Cardiac septum (tissue), 1 donor: ENCODE measurements at places on chromosomes 12 and 14. TPM values are rescaled to one million over a fixed set of nuclear protein-coding genes. Genes with fewer than 3 reads are reported as not detected.

DNA sequence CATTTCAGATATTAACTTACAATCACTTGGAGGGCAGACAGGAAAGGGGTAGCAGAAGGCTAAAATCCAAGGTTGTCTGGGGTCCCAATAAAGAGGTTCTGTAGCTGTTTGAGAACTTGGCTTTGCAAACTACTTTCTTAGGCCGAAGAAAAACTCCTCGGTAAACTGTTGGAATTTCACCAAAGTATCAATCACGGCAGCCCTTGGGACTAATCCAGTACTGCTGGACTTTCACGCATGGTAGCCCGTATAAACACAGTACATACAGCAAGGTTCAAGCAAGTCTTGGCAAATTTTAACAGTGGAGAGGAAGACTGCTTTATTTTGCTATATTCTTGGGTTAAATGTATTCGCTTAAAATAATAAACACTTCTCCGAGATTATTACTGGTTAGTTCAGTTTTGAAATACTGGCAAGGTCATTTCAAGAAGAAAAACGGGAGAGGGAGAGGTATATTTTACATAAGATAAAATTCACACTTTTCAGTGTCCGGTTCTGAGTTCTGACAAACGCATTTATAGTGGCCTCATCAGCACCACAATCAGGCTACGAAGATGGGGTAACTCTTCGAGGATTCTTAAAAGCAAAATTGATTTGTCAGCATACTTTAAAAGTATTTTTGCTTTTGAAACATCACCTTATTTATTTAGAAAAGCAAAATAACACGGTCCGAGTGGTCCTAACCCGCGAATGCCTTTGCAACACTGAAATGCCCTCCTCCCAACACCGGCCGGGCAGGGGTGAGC, 1.3 kb downstream of the SETD3 start:
- no peak for DNase-seq

DNA sequence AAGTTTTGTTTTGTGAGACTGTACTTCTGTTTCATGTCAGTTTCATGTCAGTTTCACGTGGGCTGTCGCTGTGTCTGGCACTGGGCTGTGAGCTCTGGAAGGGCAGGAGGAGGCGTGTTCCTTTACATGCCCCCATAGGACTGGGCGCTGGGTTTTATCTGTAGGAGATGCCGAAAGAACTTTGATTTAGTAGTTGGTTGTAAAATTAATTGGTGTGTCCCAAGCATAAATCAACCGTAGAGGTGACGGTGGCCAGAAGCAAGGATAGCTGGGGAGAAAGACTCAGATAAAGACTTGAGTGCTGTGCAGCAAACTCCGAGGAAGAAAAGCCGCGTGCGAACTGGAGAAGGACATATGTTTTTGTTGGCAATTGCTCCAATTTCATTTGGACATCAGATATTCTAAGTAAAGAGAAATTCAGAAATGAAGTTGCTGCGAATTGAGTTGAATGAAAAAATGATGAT, 182.5 kb downstream of the VRK1 start:
- DNase-seq, result no peak

DNA sequence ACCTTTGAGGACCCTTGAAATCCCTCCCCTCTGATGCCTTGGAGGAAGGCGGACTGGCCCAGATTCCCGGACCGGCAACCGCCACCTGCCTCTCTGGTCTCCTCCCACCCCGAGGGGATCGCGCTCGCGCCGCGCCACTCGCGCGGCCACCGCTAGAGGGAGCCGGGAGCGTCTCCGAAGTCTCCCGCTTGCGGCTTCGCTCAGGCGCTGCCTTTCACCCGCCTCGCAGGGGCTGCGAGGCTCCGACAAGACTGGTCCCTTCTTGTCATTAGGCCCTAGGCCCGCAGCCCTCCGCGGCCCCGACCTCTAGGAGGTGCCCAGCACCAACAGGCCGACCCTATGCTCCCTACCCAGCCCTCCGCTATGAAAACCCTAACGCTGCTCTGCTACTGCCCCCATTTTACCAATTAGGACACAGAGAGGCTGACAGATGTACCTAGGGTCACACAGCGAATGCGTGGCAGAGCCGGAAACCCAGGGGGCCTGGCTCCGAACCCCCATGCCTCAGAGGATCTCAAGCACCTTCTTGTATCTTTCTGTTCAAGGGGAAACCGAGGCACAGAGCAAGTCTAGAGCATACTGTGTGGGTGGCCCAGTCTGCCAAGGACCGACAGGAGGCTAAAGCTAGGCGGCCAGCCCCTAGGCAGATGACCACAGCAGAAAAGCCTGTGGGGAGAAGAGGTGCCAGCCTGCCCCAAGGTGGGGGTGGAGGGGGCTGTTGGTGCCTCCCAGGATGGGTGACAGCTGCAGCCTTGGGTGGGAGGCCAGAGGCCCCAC, 21.4 kb upstream of the VSX2 start:
- no peak for DNase-seq

- peak; percentile 15 for DNase-seq
These were observed 212.8 kb downstream of the CACNA1C start for GRCh38 chr12:2265461-2266167.

DNA sequence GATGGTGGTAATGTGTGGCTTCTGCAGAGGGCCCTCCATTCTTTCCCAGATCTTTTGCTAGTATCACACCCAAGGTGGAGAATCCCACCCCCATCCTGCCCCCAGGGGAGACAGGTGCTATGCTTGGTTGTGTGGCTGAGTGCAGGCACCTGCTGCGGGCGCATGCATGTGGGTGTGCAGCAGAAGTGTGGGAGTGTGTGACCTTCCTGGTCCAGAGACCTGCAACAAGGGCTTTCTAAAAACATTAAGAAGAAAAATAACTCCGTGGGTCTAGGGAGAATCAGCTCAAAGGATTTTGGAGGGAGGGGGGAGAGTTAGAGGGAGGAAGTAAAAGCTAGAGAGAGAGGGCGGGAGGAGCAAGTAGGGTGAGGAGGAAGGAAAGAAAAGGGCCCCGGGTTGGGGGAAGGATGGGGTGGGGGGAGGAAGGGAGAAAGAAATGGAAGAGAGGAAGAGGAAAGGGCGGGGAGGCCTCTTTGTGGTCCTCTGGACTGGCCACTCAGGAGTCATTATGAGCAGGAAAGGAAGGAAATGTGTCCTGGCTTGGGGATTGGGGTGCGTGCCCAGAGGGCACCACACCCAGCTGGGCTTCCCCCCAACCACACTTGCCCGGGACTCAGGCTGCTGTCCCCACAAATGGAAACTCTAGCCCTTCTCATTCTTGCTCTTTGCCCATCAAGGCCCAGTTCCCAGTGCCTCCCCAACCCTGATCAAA, 3.1 kb upstream of the FIGNL2 start:
- no peak for DNase-seq

SERPINA10 gene
- not detected for total RNA-seq

- DNase-seq, result no peak
These were observed 239.0 kb downstream of the CPNE8 start for GRCh38 chr12:38666425-38666824.

GRCh38 chr12:111605911-111606766, 7.0 kb upstream of the ATXN2 start:
- no peak for DNase-seq

SYNE3 gene
- 12.4 TPM for total RNA-seq

DNA sequence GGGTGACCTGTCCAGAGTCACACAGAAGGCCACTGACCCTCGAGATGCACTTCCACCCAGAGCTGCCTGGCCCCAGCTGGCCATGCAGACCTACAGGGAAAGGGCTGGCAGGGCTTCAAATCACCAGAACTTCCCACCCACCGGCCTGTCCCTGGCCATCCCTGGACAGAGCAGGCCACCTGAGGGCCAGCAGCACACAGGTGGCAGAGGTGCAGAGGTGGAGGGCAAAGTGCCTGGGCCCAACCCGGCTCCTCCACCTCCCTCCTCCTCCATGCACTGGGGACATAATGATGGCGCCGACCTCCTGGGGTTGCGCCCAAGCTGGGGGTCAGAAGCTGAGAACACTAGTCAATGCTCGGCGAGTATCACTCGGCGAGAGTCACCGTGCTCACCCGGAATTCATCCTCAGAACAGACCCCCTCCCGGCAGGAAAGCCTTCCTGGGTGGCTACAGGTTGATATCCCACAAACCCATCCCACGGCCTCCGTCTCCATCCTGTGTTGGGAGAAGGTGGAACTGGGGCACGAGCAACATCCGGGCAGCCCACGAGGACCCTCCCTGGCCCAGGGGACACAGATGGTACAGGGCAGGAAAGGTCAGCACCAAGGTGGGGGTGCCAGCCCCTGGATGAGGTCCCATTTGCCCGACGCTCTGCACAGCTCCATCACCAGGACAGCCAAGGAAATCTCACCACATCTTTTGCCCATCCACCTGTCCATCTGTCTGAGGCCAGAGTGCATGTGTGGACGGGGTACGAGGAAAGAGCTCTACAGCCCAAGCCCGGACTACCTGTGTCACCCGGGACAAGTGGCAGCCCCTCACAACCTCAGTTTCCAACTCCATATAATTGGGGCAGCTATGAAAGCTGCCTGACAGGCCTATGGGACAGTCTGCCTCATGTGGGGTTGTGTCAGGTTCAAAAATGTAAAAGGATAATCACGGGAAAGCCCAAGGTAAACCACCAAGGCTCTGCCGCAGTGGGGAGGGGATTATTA, 10.8 kb downstream of the BEGAIN start:
- DNase-seq, result peak; percentile 36

DNA sequence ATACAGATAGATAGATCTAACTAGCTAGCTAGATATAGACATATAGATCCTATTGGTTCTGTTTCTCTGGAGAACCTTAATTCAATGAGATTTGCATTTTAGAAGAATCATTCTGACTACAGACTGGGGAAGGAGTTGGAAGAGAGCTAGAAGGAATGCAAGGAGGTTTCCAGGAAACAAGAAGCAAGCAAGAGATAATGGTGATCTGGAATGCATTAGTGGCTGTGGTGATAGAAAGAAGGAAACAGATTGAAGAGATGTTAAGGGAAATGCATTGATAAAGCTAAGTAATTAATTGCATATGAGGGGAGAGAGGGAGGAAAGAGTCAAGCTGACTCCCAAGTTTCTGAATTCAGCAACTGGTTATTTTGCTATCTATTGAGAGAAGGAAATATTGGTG, 42.7 kb downstream of the DBX2 start:
- DNase-seq, result no peak
